ENCODE measurements at places on chromosomes 1 and 21.
A peak's percentile ranks its signal among the peaks of the same experiment; 100 is the strongest.

GRCh38 chr1:68330391-68330790, 98.1 kb upstream of the WLS start:
- no peak for DNase-seq

DNA sequence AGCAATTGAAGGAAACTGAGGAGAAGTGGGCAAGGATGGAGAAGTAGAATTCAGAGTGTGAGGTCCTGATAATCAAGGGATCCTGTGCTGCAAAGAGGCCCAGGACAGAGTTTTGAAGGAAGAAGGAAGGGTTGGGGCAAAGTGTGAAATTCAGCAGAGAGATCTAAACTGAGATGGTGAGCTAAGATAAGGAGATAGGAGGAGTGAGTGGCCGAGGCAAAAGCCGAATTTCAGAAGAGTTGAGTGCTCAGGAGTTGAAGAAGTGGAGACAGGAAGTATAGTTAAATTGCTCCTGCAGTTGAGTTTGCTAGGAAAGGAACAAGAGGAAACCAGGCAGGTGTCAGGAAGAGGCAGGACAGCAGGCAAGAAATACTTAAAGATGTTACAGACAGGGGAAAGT, 16.4 kb upstream of the MAPKAPK2 start:
- DNase-seq: no peak

- DNase-seq: no peak
These were observed 63.6 kb downstream of the EPHB2 start for GRCh38 chr1:22773981-22774832.

GRCh38 chr21:36125512-36126207, 9.2 kb upstream of the CBR3 start:
- DNase-seq: no peak

DNA sequence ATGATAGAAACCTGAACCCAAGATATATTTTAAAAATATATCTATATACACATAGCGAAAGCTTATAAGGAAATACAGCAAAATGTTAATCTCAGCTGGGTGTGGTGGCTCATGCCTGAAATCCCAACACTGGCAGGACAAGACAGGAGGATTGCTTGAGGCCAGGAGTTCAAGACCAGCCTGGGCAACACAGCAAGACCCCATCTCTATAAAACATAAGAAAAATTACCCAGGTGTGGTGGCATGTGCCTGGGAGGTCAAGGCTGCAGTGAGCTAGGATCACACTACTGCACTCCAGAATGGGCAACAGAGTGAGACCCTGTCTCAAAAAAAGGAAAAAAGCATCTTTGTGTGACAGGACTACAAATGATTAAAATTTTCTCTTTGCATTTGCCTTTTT, 6.0 kb upstream of the SRM start:
- no peak for DNase-seq

GRCh38 chr1:207014728-207015127, 17.8 kb downstream of the C1orf116 start:
- DNase-seq: no peak

- no peak for DNase-seq
These were observed 64.4 kb downstream of the SUSD4 start for GRCh38 chr1:223299553-223299952.

GRCh38 chr1:110155878-110156522, 5.7 kb downstream of the SLC6A17 start:
- peak; percentile 10 for DNase-seq

DNA sequence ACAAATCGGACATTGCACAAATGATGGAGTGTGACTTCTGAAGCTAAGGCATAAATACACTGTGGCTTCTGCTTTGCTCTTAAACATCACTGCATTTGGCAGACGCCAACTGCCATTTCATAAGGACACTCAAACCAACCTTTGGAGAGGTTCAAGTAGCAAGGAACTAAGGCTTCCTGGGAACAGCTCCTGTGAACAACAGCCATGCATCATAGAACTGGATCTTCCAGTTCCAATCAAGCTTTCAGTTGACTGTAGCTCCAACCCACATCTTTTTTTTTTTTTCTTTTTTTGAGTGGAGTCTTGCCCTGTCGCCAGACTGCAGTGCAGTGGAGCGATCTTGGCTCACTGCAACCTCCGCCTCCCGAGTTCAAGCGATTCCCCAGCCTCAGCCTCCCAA, 10.7 kb upstream of the HUNK start:
- DNase-seq: no peak

GRCh38 chr21:32574946-32575925, 10.1 kb downstream of the TCP10L start:
- DNase-seq: no peak

DNA sequence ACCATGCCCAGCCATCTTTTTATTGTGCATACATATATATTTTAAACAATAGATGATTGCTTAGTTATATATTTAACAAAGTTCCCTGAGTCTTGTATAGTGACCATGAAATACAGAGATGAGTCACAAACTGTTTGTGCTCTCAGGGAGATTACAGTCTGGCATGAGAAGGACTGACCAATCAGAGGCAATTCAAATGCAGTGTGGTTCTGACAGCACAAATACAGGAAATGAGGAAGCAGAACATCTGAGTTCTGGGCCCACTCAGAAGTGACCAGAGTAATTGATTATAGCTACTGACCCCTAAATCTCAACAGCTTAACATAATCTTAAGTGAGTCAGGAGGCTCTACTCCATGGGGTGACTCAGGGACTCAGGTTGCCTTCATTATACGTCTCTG, 534.5 kb downstream of the OMA1 start:
- no peak for DNase-seq

GRCh38 chr1:232557096-232557495, 72.8 kb downstream of the SIPA1L2 start:
- no peak for DNase-seq

DNA sequence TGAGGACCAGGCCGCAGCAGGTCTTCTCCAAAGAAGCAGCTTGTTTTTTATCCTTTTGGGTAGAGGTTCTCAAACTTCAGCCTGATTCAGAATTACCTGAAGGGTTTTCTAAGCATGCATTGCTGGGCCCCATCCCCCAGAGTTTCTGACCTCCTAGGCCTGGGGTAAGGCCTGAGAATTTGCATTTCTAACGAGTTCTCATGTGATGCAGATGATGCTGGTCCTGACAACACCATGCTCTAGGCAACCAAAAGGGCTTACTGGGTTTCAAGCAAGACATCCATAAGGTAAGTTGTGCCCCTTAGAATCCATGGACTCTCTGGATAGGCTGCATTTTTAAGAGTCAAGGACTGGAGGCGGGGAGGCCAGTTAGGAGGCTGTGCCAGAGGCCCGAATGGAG, 295.1 kb downstream of the HHIPL2 start:
- DNase-seq: no peak

DNA sequence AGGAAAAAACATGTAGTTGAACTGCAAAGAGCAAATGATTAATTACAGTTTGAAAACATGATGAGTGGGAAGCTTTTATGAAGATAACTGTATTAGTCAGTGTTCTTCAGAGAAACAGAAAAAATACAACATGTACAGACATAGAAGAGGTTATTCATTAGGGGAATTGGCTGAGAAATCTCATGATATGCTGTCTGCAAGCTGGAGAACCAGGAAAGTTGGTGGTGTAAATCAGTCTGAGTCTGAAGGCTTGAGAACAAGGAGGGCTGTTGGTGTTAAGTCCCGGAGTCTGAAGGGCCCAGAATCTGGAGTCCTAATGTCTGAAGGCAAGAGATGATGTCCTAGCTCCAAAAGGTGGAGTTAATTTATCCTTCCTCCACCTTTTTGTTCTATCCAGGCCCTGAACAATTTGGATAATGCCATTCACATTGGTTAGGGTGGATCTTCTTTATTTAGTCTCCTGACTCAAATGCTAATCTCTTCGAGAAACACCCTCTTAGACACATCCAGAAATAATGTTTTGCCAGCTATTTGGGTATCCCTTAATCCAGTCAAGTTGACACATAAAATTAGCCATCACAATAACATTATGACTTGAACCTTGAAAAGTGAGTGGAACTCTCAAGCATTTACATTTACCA, 672.9 kb upstream of the PTBP2 start:
- DNase-seq: peak; percentile 2

- DNase-seq: no peak
These were observed 17.2 kb upstream of the ATP1A4 start for GRCh38 chr1:160133990-160134770.

DNA sequence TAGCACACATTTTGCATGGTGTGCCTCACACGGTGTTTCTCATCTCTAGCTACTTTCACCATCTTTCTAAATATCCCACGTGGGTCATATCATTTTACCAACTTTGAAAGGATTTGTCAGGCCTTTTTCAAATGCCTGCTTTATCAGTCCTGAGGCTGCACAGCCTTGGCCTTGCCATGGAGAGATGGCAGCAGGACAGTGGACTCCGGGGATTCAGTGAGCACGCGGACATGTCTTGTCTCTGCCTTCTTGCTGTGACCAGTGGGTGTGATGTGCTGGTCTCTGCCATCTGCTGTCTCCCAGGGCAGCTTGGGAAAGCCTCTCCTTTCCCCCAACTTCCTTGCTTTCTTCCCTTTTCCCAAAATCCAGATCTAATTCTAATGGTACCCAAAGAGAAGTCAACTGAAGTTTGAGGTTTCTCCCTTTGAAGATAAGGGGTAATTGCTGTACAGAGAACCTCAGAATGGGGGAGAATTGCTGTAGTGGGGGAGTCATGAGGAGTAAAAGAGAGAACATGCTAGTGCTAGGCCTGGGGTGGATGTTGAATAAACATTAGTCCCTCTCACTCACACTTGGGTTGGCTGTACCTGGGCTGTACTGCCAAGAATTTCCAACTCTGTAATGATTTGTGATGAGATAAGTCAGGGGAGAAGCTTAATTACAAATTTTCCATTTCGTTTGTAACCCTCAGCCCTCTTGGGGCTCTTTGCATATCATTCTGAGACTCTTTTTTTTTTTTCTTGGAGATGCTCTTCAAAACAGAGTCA, 99.5 kb downstream of the GALNT2 start:
- no peak for DNase-seq

DNA sequence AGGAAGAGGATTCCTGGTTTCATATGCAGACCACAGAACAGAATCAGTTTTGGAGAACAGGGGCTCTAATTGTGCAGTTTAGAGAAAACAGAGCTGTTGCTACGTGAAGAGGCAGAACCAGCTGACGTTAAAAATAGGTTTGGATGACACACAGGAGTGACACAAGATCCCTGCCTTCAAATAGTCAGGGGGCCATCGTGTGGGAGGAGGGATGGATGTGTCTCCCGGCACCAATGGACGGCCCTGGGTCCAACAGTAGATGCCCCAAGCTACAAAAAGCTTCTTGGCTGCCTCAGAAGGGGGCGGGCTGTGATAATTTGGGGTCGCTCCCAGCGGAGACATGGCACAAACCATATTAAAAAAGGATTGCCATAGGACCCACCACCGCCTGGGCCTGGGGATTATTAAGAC, 87.8 kb downstream of the MRPL37 start:
- DNase-seq: no peak

DNA sequence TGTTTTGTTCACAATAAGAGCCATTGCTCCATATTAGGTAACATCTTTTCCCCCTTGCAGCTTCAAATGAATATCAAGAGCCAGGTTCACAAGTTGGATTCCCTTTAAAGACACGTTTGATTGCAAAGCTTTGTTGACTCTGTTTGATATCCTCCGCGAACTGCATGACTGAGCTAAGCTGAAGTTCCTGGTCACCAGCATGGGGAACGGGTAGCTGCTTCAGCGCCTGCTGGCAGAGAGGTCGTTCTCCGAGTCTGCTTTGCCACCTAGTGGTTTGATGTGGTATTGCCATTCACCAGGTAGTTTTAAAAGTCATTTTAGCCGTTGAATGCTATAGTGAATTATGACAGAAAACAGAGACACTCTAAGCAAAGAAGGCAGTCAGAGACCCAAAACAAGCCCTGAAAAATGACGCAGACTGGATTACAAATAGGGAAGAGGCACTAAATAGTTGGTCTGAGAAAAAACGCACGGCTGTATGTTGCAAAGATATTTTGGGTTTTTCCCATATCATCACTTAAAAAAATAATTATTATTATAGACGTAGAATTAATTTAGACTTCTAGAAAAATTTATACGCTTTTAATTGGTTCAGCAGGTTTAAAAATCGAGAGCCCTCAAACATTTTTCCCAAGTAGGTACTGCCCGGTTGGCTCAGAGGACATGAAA, 193.5 kb upstream of the FMN2 start:
- peak; percentile 80 for DNase-seq

DNA sequence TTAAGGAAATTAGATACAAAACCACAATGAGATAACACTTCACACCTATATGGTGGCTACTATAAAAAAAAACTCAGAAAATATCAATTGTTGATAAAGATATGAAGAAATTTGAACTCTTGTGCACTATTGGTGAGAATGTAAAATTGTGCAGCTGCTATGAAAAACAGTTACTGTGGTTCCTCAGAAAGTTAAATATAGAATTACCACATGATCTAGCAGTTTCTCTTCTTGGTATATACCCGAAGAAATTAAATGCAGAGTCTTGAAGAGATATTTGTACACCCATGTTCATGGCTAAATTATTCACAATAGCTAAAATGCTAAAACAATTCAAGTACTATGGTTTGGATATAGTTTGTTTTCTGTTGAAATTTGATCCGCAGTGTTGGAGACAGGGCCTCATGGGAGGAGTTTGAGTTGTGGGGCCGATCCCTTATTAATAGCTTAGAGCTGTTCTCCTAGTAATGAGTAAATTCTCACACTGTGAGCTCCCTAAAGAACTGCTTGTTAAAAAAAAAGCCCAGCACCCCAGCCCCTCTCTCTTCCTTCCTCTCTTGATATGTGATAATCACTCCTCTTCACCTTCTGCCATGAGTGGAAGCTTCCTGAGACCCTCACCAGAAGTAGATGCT, 1412.1 kb downstream of the PLA2G4A start:
- DNase-seq: no peak

GRCh38 chr1:53148123-53148522, 5.7 kb upstream of the SLC1A7 start:
- DNase-seq: no peak

DNA sequence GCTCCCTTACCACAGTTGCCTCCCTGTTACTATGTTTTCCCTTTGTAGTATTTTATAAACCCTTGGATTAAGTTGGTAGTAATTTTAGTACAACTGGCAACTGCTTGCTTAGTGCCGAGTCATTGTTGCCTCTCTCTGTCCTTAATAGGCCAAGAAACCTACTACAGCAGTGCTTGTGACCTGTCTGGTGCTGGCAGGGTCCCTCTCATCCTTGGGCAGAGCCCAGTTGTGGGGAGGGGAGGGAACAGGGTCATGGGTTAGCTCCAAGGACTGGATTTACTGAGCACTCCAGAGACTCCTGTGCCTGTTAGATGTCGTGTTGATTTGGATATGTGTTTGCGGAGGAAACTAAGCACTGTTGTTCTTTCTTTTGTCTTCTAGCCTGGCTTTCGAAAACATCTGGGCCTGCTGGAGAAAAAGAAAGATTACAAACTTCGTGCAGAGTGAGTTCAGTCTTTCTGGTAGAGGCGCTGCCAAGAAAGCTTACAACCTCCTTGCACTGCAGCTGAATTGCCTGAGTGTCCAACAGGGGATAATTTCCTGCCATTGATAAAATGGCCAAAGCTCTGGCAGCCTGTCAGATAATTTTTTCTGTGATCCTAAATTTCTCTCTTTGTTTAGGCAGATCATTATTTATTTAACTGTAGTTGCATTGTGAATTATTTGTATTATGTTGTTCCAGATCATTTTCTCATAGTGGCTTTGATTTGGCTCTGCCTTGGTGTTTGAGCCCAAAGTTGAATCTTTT, 3.6 kb downstream of the UTP11 start:
- DNase-seq: no peak
